ENCODE measurements at places on chromosomes 5 and 9. TPM values are rescaled to one million over a fixed set of nuclear protein-coding genes. Genes with fewer than 3 reads are reported as not detected.

Gene GPR150
- total RNA-seq, result not detected

DNA sequence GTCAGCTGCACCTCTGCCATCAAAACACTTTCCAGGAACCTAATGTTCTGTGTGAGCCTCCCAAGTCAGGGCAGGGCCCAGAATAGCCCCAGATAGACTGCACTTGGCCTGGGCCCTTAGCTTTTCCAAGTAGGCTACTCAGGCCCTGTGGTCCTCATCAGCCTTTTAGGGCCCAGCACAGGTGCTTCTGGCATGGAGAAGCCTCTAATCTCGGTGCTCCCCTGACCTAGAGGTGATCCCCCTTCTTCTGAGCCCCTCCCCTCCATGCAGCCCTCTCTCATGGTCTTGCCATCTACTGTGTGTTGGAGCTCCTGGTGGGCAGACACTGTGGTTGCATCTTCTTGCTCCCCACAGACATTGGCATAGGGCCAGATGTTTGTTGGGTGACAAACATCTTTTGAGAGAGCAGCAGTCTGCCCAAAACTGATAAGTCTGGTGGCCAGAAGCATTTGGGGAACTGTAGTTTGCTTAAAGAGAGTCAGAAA is 28.1 kb downstream of the FRMPD1 start:
- no peak overlapping the region for H3K27ac ChIP-seq
- no peaks in the 10 kb centered on the region for H3K36me3 ChIP-seq
- H3K4me1 ChIP-seq, result no peaks in the 10 kb centered on the region
- no peak for DNase-seq
- H3K27me3 ChIP-seq, result no peaks in the 10 kb centered on the region

Gene LECT2
- not detected for total RNA-seq

DNA sequence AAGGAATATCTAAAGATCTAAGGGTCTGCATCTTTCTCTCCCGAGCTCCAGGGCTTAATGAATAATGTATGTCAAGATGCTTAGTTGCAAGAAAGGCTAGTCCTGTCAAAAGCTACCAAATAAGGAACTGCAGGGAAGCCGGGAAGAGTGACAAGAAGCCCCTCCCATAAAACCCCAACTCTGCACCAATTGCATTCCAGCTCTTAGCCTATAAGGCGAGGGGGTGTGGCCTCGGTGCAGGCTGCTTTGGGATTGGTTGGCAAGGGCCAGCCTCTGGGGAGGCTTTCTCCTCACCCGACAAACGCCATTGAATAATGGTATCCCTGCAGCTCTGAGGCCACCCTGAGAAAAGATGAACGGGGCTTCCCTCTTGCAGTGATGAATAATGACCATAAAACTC is 416.9 kb downstream of the RAB3C start:
- H3K4me3 ChIP-seq, result no peak overlapping the region
- H3K4me1 ChIP-seq, result no peaks in the 10 kb centered on the region
- H3K36me3 ChIP-seq, result no peaks in the 10 kb centered on the region
- DNase-seq, result no peak

- H3K36me3 ChIP-seq, result no peaks in the 10 kb centered on the region
- no peak overlapping the region for H3K4me3 ChIP-seq
- H3K27ac ChIP-seq, result no peak overlapping the region
- no peak for DNase-seq
Observed at GRCh38 chr9:79973627-79974026, 401.9 kb downstream of the TLE4 start.

Gene ISCA1
- 41.9 TPM for total RNA-seq

DNA sequence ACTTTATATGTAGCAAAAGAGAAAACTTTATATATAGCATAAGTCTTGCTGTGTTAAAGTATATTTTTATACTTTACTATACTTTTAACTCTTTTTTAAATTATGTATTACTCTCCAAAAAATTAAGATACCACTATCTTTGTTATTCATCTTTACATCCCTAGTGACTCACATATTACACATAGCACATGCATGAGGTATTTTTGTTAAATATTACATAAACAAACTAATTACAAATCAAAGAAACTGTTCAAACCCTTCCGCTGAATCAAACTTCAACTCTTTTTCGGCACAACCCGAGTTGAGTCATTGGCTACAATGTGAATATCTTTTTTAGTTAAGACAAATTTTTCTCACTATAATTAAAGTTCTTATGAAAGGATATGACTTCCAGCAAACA is 32.1 kb downstream of the NADK2 start:
- H3K27ac ChIP-seq, result no peak overlapping the region
- peaks cover 13% of the 10 kb centered on the region for H3K36me3 ChIP-seq
- H3K27me3 ChIP-seq, result no peaks in the 10 kb centered on the region
- H3K4me1 ChIP-seq, result no peaks in the 10 kb centered on the region
- H3K4me3 ChIP-seq, result no peak overlapping the region

Data from endothelial cell (in vitro differentiated cells).